Brain (organoid and tissue), 16 donors: ENCODE measurements at places on chromosomes 4 and X.

GRCh38 chr4:45438047-45438446 lies 685.8 kb downstream of the GABRG1 start:
- no peak for DNase-seq

GRCh38 chrX:50075630-50076339 lies 125.0 kb downstream of the AKAP4 start:
- no peak for DNase-seq

GRCh38 chr4:80726471-80726870 lies 304.0 kb upstream of the BMP3 start:
- no peak for DNase-seq

GRCh38 chr4:130077275-130077674 lies 981.3 kb downstream of the C4orf33 start:
- no peak for DNase-seq

DNA sequence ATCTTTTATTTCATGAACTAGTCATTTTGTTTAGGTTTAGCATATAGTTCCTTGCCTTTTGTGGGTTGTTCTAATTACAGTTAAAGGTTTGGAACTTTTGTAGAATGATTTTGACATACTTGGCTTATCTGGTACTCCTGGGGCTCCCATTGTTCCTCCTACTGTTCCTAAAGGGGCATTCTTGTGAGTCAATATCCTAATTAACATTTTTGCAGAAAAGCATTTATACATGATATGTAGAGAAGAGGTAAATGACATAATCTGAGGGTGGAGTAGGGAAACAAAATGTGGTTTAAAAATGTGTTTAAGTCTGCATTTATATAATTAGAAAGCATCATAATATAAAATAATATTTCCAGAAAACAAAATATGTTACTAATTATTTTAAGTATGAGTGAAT lies 529.2 kb downstream of the FAT4 start:
- DNase-seq = no peak

DNA sequence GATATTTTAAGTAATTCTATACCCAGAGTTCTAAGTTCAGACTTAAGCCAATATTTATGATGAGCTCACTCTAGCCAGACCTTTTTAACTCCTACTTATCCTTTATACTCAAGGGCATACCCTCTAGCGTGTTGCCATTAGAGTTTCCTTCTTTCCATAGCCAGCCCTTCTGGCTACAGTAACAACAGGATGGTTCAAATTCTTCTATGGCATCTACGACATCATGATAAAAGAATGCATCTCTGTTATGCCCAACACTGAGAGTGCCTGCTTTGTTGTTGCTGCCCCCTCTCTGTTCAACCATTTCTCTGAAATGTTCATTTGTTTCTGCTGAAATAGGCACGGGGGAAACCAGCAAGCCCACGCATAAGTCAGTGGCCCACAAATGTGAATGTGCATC lies 104.5 kb downstream of the UBE2NL start:
- DNase-seq = no peak

DNA sequence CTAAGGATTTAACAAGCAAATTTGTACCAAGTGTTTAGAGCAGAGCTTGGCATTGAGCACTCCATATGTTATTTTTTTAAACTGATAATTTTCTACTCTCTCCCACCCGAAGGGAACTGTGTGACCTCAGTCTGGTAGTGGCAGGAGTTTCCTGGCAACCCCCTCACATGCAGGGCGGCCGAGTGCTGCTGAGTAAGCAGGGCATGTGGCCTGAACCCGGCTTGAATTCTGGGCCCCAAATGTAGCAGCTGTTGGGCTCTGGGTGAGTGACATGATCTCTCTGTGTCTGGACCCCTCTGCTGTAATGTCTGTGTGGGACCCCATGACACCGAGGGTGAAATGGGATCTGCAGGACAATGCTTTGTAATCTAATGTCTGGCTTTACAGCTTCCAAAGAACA lies 13.6 kb upstream of the C4orf50 start:
- DNase-seq = no peak

DNA sequence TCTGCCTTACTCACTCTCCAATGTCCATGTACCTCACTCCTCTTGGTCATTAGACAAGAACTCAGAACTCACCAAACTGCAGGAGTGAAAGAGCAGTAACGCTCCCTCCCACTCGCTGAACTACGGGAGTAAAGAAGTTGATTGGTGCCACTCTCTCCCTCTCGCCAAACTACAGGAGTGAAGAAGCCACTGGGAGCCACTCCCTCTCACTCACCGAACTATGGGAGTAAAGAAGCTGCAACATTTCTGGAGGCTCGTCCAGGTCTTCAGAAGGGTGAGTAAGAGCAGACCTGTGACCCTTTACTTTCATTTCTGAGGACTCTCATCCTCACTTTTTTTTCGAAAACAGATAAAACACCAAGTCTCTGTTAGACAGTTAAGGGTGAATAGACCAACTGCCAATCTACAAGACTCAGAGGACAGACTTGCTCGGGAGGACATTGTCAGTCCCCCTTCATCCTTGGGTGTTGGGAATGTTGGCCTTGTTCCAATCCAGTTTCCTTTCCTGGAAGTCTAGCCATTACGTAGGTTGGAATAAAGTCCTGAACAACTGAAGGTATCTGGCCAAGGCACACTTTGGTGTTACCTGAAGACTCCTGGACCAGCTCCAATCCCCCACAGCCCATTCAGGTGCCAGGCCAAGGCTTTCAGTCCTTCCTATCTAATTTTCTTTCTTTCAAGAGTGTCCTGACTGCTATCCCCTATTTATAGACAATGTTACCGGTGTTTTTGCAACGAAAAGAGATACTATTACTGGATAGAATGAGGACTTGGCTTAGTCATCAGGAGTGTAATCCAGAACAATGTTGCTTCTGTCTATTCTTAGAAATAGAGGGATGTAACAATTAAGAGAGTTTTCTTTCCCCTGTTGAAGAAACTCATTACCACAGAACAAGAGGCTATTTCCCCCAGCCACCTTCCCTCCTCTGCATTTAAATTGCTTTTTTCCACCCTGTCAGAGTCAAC lies 11.0 kb upstream of the COL25A1 start:
- DNase-seq = no peak

- DNase-seq = no peak
These were observed 12.2 kb downstream of the UCHL1 start for GRCh38 chr4:41268721-41269517.

- DNase-seq = no peak
These were observed 714 bp downstream of the RTL3 start for GRCh38 chrX:78658414-78658813.

DNA sequence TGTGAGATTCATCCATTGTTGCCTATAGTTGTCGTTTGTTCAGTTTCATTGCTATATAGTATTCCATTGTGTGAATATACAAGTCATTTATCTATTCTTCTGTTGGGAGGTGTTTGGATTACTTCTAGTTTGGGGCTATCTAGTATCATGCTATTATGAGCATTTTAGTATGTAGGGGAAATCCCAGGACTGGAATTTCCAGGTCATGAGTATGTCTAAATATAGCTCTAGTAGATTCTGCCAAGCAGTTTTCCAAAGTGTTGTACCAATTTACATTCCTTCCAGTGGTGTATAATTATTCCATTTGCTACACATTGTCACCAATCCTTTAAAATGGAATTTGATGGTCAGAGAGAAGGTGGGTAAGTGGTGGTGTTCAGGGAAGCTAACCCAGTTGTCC lies 30.1 kb downstream of the EGFL6 start:
- DNase-seq = no peak
